GM10248 (cell line): ENCODE measurements at places on chromosomes 3 and 15.

DNA sequence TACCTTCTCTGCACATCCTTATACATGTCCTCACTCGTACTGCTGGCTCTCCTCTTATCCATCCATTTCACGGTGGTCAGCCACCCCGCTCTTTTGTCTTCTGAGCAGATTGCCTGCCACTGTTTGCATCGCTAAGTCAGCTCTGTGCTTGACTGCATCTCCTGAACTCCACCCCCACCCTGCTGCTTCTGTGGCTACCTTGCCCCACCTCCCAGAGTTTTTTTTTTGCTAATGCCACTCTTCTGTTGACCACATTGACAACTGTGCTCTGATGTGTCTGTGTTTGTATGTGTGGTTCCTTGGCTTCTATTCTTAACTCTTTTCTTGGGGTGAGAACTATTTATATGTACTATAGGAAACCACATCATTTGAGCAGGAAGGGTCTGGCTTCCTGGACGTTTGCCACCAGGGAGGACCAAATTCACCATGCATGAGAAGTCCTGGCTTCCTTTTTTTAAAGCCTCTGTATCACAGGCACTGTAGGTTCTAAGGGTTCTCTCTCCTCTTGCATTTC lies 12.8 kb upstream of the MTMR10 start:
- peak; percentile 68 for DNase-seq

DNA sequence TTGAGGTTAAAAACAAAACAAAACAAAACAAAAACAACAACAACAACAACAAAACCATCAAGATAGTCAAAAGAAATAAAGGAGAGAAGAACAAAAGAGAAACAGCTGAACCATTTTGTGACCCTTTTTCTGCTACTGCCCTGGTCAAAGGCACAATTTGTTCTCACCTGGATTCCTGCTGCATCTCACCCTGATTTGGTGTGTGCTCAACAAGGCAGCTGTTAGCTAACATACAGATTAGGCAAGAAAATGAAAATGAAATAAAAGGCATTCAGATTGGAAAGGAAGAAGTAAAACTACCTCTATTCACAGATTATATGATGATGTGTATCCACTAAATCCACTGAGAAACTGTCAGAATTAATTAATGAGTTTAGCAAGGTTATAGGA lies 28.7 kb upstream of the XIRP1 start:
- DNase-seq: no peak

DNA sequence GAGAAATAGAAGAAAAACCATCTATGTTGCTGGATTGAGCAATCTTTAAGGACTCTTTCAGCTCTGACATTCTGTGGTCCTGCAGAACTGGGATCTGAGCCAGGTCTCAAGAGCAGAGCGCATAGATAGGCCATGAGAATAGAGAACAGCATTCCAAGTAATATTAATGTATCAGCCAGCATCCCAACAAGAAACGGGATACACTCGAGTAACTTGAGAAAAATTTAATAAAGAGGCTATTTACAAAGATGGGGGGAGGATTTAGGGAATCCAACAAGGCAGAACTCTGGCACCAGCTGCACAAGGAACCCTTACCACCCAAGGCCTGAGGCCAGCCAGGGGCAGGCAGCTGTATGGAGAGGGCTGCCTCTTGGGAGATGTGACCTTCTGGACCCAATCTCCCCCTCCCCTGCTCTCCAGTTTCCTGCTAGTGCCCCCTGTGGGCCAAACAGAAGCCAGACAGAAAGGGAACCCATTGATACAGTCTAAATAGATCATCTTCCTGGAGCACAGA lies 8.2 kb downstream of the TMOD2 start:
- no peak for DNase-seq

DNA sequence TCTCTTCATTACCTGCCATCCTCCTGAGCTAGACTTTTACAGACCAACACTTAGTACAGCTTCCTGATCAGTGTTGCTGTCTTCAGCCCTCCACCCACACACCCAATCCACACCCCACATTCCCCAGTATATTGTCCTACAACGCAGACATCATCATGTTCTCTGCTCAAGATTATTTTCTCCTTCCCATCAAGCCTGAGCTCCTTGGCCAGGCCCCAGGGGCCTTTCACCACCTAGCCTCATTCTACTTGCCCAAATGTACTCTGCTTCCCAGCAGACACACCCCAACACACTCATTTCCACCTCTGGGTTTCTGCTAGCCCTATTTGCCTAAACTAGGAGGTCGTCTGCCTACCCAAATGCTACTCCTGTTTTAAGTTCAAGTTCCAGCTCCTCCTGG lies 37.0 kb downstream of the DAPK2 start:
- no peak for DNase-seq

DNA sequence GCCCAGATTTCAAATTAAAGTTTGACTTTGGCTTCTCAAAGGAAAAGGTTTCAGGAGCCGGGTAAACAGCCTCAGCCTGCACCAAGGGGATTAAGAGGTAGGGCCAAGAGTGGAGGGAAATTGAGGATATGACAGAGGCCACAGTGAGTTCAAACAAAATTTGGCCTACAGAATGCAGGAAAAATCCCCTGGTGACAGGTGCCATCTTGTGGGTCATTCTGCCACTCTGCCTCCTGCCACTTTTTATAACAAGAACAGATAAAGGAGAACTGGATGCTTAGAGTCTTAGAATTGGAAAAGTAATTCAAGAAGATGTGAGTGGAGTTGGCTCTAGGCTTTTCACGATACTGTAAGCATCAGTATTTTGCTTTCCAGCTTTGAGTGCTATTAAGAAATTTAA lies 253.2 kb downstream of the NR2F2 start:
- DNase-seq: no peak

GRCh38 chr3:62818347-62818746 lies 56.9 kb downstream of the CADPS start:
- no peak for DNase-seq

GRCh38 chr3:45210308-45211041 lies 15.6 kb downstream of the TMEM158 start:
- DNase-seq: peak; percentile 74

GRCh38 chr3:23880703-23881339 lies 36.0 kb downstream of the NKIRAS1 start:
- no peak for DNase-seq

- DNase-seq: no peak
Observed at GRCh38 chr3:28173836-28174235, 67.6 kb upstream of the CMC1 start.

DNA sequence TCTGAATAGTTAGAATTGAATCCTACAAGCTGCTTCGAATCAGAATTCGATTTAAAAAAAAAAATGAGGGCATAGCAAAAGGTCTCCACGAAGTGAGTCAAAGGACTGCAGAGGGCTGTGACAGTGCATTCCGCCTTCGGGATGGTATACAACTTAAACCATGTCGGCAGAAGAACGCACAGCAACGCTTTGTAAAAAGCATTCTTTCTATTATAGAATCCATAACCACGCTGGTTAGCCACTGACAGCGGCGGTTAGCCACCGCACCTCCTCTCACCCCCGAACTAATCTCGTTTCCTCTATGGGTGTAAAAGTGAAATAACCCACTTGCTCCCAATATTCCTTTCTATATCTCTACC lies 664 bp upstream of the PIK3CA start:
- no peak for DNase-seq

- no peak for DNase-seq
Observed at GRCh38 chr3:158808697-158809096, 6.8 kb downstream of the MFSD1 start.

DNA sequence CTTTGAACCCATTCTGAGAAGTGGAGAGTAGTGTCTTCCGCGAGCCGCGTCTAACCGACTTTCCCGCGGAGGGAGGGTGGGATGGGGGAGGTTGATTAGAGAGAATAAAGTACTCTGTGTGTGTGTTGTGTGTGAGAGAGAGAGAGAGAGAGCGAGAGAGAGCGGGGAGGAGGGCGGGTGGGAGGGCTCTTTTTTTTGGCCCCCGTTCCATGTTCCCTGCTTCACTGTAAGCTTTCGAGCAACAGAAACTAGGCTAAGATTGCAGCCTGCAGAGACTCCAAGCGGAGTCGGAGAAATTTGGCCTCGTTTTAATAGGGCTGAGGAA lies 1.6 kb upstream of the MEIS2 start:
- DNase-seq: no peak

GRCh38 chr3:30708472-30708871 lies 102.1 kb downstream of the TGFBR2 start:
- DNase-seq: no peak

- no peak for DNase-seq
Observed at GRCh38 chr15:58805095-58805494, 34.0 kb downstream of the MINDY2 start.

DNA sequence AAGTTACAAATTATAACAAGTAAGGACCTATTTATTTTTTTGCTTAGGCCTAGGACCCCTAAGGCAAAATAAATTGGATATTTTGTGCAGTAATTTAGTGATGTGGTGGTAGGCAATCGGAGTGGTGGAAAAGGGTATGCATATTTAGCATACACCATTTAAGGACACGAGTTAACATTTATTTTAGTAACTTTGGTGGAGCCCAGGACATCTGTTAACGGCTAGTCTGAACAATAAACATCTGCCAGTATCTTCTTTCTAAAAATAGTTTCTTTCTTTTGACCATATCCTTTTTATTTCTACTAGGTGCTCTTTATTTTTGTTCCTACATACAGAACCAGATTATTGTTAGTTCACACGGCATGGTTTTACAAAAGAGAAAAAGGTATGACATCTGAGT lies 326.3 kb downstream of the CHL1 start:
- no peak for DNase-seq

- DNase-seq: no peak
Observed at GRCh38 chr3:64685331-64685799, 2.4 kb downstream of the ADAMTS9 start.

DNA sequence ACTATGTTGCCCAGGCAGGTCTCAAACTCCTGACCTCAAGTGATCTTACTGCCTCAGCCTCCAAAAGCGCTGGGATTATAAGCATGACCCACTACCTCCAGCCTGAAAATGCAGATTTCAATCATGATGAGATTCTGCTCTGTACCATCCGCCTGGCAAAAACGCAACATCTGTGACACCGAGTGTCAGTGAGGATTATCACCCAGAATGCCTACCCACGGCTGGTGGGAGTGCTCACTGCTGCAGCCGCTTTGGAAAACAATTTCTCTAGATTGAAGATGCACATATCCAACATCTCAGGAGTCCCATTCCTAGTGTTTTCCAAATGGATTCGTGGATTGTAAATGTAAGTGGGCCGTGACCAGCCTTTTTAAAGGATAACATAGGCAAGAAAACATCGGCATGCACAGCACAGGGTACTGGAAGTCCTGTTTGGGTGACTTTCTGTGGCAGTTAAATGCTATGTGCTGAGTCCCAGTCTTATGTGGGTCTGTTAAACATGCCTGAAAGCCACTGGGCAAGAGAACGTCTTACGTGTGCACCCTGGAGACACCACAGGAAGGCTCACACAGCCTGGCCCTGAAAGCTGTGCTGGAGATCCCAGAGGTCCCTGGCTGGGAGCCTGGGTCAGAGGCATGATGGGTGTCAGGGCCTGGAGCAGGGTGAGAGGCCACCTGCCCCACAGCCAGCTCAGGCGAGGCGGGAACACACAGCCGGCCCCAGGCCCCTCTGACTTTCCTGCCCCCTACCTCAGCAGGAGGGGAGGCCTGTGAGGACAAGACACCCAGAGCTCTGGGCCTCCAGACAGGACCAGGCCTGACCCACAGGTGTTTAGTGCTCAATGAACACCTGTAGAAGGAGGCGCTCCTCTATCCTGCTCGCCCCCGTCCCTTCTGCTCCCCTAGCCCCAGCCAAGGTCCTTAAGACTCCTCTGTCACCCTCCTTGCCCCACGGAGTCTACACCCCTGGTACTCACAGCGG lies 918 bp downstream of the PRSS50 start:
- DNase-seq: no peak

GRCh38 chr15:89830639-89831038 lies 16.0 kb upstream of the ANPEP start:
- no peak for DNase-seq

DNA sequence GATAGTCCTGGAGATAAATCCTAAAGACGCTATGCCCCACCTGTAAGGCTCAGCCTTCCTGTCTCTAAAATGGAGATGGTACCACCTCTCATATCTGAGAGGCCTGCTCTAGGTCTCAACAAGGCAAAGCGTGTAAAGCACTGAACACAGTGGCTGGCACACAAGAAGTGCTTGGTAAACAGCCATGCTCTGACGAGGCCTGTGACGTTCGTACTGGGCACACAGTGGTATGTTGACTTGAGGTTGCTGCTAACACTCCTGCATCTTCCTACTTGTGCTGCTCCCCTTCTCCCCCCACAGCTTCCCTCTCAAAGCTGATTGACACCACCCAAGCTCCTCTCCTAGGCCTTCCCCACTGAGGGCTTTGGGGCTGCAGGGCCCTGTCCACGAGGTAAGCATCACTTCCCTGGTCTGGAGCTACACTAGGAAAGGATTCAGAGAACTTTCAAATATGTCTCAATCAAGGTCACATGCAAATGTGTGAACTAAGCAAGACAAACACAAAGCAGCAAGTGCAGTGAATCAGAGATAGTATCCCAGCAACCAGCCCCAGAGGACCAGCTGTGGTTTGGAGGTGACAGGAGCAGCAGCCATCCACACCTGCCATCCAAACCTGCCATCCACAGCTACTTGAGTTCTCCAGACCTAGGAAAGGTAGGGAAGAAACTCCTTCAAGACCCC lies 177.5 kb downstream of the STT3B start:
- no peak for DNase-seq

DNA sequence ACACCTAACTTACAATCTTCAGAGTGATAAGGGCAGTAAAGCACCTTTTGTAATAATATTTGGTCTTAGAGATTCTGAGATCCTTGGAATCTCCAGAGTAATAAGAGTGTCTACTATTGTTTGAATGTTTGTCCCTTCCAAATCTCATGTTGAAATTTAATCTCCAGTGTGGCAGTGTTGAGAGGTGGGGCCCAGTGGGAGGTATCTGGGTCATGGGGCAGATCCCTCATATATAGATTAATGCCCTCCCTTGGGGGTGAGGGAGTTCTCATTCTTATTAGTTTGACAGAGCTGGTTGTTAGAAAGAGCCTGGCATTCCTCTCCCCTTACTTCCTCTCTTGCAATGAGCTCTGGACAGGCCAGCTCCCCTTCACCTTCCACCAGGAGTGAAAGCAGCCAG lies 16.0 kb downstream of the DZIP1L start:
- no peak for DNase-seq

GRCh38 chr3:38325256-38325655 lies 21.3 kb upstream of the XYLB start:
- no peak for DNase-seq

- no peak for DNase-seq
Observed at GRCh38 chr15:74253211-74253921, 17.2 kb downstream of the CCDC33 start.

GRCh38 chr3:45988804-45989203 lies 6.8 kb downstream of the FYCO1 start:
- no peak for DNase-seq

DNA sequence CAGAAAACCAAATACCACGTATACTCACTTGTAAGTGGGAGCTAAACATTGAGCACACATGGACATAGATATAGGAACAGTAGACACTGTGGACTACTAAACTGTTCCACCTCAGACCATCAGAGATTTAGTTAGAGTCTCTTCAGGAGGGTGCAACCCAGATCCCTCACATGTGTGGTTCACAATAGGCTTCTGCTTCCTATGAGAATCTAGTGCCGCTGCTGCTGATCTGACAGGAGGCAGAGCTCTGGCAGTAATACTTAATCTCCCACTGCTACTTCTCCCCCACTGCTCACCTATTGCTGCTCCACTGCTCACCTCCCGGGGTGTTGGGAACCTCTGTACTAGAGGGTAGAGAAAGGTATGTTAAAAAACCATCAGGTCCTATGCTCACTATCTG lies 533.3 kb downstream of the NSUN3 start:
- no peak for DNase-seq

GRCh38 chr3:184580376-184580775 lies 18.8 kb downstream of the EPHB3 start:
- no peak for DNase-seq
